Activated T-helper 17 cell treated with anti-CD3 and anti-CD28 coated beads, Interleukin-2, amount 50 U/mL, for 72 hours (primary cell): ENCODE measurements at places on chromosomes 7 and 10.

GRCh38 chr7:155918720-155919390 is 106.6 kb upstream of the SHH start:
- ATAC-seq = no peak

GRCh38 chr7:30162622-30163124 is 27.9 kb downstream of the MTURN start:
- ATAC-seq = peak; percentile 56

DNA sequence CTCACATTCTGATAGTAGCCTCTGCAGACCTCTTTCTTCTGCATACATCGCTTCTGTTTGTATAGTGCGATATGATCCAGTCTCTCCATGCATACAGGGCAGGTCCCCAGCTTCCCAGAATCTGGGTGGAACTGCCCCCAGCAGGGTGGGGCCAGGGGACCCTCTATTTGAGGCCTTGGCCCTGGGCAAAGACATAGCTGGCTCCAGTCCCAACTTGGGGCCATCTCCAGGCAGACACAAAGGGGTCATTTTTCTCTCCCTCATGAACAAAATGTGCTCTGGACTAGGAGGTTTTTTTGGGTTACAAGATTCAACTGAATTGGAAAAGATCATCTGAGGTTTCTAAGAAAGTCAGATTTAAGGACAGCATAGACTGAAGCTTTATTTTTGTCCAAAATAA is 21.1 kb upstream of the HSPA12A start:
- ATAC-seq = no peak

DNA sequence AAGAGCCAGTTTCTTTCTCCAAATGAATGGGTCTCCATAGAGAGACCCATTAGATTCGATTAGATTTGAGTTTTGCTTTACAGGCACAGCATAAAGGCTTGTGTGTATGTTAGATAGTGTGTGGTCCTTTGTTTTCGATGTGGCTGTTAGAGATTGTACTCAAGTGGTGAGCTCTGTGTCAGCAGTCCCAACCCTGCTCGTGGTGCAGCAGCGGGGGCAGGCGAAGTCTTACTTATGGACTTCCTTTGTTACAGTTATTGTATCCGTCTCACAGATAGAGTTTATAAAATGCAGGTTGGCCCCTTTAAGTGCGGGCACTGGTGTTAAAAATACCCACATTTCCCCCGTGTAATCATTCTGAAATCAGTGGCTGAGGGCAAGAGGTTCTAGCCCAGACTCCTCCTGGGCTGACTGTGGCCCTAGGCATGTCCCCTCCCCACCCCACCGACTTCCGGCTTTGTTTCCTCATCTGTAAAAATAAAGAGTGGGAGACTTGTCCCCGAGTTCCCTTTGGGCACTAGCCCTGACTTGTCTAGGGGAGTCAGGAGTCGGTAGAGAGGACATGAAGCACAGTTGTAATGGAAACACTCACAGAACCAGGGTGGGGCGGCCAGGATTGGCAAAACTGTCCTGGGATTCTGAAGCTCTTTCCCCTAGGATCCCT is 28.6 kb downstream of the MTURN start:
- peak; percentile 61 for ATAC-seq

- ATAC-seq = no peak
Observed at GRCh38 chr7:82286096-82286797, 157.3 kb downstream of the CACNA2D1 start.

- ATAC-seq = no peak
Observed at GRCh38 chr10:101834341-101834740, 9.3 kb downstream of the KCNIP2 start.

GRCh38 chr10:7302392-7302906 is 108.4 kb downstream of the SFMBT2 start:
- ATAC-seq = no peak

DNA sequence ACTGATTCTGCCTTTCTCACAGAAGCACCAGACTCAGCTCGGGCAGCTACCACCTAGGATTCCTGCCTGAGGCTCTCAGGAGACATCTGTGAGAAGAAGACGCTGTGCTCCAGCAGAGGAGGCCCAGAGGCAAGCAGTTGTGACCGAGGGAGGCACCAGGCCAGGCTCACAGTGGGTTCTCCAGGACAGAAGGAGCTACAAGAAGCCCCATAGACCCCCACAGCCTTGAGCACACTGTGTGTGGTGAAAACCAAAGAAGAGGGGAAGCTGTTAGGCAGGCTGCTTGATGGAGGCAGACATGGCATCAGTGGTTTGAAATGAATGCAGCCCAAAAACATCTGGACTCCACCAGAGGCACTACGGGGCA is 198.8 kb downstream of the GRID1 start:
- no peak for ATAC-seq

DNA sequence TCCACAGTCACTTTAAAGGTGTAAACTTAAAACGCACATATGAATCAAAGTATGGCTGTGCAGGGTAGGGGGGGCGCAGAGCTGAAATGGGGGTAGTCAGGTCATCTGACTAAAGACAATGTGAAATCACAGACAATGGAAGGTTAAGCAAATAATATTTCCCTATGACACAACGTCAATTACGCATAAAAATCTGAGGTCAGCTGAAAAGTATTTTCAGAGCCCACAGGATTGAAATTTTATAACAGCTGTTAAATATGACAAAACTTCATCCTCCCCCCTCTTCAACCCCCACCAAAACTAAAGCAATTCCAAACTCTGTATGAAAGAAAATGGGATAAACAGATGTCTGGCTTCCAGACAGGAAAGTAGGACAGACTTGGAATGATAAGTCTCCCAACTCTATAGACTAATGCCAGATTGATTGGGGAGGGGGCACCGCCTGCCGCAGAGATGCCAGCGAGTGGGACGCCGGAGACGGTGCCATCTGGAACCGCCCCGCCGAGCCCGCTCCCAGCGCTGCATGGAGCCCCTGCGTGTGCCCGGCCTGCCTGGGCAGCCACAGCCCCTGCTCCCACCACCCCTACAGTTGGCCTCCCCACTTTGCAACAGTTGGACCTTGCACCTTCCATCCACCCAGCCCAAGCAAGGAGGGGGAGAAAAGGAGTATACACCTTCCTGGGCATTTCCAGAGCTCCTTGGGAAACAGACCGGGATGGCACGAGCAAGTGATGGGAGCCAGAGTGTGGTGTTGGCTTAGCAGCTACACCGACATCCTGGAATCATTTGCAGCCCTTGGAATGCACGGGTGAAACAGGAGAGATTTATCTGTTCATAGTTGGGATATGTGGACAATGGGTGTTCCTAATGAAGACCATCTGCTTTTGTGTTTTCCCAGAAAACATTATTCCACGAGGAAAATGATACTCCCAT is 10.7 kb downstream of the EBF3 start:
- no peak for ATAC-seq

- ATAC-seq = no peak
Observed at GRCh38 chr7:29612596-29612995, 49.0 kb downstream of the PRR15 start.

- ATAC-seq = peak; percentile 64
Observed at GRCh38 chr10:26215935-26216584, 514 bp upstream of the GAD2 start.
